ENCODE measurements at places on chromosomes 7 and 10.

DNA sequence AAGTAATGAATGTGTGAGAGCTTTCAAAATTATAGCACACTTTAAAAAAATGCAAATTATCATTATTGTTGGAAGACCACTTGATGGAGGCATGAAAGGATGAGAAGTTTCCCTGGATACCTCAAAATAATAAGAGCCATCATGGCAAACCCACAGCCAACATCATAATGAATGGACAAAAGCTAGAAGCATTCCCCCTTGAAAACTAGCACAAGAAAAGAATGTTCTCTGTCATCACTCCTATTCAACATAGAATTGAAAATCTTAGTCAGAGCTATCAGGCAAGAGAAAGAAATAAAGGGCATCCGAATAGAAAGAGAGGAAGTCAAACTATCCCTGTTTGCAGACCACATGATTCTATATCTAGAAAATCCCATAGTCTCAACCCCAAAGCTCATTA lies 887.2 kb upstream of the LRRTM3 start:
- no peak for DNase-seq

GRCh38 chr10:11667756-11668155 lies 56.3 kb upstream of the USP6NL start:
- no peak for DNase-seq

GRCh38 chr10:73798927-73799560 lies 12.4 kb downstream of the NDST2 start:
- no peak for DNase-seq

GRCh38 chr10:83218205-83218604 lies 921.1 kb upstream of the GHITM start:
- no peak for DNase-seq

Data from AG04450 (cell line).